ENCODE measurements at places on chromosomes 3 and 15. TPM values are rescaled to one million over a fixed set of nuclear protein-coding genes. Genes with fewer than 3 reads are reported as not detected.

Gene RPP25
- 25.6 TPM for total RNA-seq

Gene REC114
- not detected for total RNA-seq

Gene MUSTN1
- 0.32 TPM for total RNA-seq

Gene VWA5B2
- 0.60 TPM for total RNA-seq

Gene TGM4
- total RNA-seq, result 0.12 TPM

Gene RHCG
- 41.8 TPM for total RNA-seq

Gene CNTN4
- not detected for total RNA-seq

Gene SLC9A9
- total RNA-seq, result 0.23 TPM

Gene IL20RB
- total RNA-seq, result 1.0 TPM

Gene PIERCE2
- total RNA-seq, result 4.1 TPM

Gene SH2D7
- not detected for total RNA-seq

Gene MYH15
- total RNA-seq, result 0.08 TPM

Gene GOLGA8S
- total RNA-seq, result 0.08 TPM

Gene COL7A1
- 147 TPM for total RNA-seq

Gene CHDH
- 3.1 TPM for total RNA-seq

Gene ARHGAP31
- total RNA-seq, result 0.75 TPM

Gene TMEM40
- total RNA-seq, result 0.15 TPM

Gene SKOR1
- 0.05 TPM for total RNA-seq

Gene SLC35G2
- 23.6 TPM for total RNA-seq

Gene MASP1
- total RNA-seq, result 0.06 TPM

Gene LNP1
- 0.77 TPM for total RNA-seq

Gene MEGF11
- 0.53 TPM for total RNA-seq

Gene TMEM207
- total RNA-seq, result not detected

Gene HYAL3
- 8.9 TPM for total RNA-seq

Gene ANKRD63
- 0.46 TPM for total RNA-seq

Gene AADACL2
- not detected for total RNA-seq

Gene ACP3
- 0.10 TPM for total RNA-seq

Gene MORC1
- total RNA-seq, result not detected

Gene ZDHHC23
- total RNA-seq, result 3.8 TPM

Gene ZNF620
- 1.3 TPM for total RNA-seq

Gene MST1
- 1.9 TPM for total RNA-seq

Gene TMED3
- 191 TPM for total RNA-seq

Gene CHRNB4
- total RNA-seq, result 1.4 TPM

Gene ECE2
- not detected for total RNA-seq

Gene CYP19A1
- 0.22 TPM for total RNA-seq

Gene FMN1
- total RNA-seq, result 0.29 TPM

Gene LDHAL6B
- total RNA-seq, result not detected

Gene GOLGA6L7
- total RNA-seq, result not detected

Gene PRSS50
- total RNA-seq, result not detected

Gene IQCF5
- total RNA-seq, result not detected

Gene ZKSCAN7
- total RNA-seq, result not detected

Gene PRRT3
- total RNA-seq, result 1.9 TPM

Gene SLC35A5
- total RNA-seq, result 16.7 TPM

Gene SPATA12
- 0.30 TPM for total RNA-seq

Gene WDR72
- total RNA-seq, result 5.9 TPM

Gene FRMD5
- 2.5 TPM for total RNA-seq

Gene SELENOK
- total RNA-seq, result 19.7 TPM

Gene TRH
- not detected for total RNA-seq

Gene GRAMD1C
- 1.1 TPM for total RNA-seq

Measured in A549 treated with Hydrocortisone at 1 μM for 4 hours (cell line).